Smooth muscle cell of the pulmonary artery (primary cell): ENCODE measurements at places on chromosomes 6 and 20. TPM values are rescaled to one million over a fixed set of nuclear protein-coding genes. Genes with fewer than 3 reads are reported as not detected.

PNPLA1 gene
- 0.03 and 0.07 TPM in 2 replicates for total RNA-seq

SLC24A3 gene
- 0.66 and 4.1 TPM in 2 replicates for total RNA-seq

DEFB124 gene
- total RNA-seq, result not detected in 2 replicates

NKX2-2 gene
- not detected in 2 replicates for total RNA-seq

MLN gene
- not detected in 2 replicates for total RNA-seq

TP53RK gene
- 10.9 and 11.8 TPM in 2 replicates for total RNA-seq
